RCC 7860 (cell line): ENCODE measurements at places on chromosomes 6 and 20.

DNA sequence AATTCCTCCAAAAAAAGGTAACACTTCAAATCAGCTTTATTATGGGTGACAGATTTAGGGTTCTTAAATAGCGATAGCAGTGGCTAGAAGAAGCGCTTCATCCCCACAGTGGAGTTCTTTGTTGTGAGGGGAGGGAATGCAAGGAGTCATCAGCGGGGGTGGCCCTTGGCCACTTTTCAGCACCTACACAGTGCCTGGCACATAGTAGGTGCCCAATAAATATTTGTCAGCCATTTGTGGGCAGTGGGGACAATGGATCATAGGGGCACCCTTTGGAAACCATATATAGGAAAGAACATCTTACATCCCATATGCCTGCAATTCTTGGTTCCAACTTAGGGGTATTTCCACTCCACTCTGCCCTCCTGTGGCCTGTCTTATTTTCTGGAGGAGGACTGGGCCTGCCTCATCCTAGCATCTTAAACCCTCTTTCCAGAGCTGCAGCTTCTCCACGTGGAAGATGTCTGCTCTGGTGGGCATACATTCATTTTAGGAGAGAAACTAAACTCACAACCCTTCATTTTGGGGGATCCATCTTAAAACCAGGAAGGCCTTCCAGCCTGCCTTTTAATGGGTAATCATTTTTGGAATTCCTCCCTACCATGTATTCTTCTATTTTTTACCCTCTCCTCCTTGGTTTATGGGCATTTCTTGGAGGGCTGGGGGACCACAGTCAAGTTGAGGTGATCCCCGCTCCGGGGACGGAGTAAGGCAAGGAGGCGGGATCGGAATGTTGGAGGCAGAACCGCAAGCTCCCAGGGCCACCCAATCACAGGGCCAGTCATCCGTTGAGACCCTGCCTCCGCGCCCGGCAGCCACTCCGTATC is 2.6 kb upstream of the GPSM3 start:
- DNase-seq, result peak; percentile 41

DNA sequence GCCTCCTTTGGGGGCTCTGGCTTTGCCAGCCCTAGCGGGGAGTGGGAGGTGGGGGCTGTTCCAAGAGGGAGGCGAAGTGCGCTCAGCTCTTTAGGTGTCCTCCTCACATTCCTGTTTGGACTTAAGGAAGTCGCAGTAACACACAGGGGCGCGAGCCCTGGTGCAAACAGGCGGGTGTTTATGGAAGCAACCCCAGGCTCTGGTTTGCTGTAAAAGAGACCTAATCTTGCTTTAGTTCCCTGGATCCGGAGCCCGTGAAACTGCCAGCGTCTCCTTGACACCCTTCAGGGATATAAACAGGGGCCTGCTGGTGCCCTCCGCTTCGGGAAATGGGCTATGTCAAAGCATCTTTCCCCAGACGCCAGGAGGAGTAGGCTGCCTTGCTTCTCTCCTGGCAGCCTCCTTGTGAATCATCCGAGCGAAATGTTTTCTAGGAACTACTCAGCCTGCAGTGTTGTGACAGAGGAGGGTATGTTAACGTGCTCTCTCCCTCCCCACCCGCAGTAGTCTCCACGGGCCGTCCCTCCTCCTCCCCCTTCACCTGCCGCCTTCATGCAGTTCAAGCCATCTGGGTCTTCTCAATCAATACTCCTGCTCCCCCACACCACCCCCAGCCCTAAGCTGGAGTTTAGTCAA is 168.0 kb upstream of the LRFN2 start:
- peak; percentile 46 for DNase-seq

DNA sequence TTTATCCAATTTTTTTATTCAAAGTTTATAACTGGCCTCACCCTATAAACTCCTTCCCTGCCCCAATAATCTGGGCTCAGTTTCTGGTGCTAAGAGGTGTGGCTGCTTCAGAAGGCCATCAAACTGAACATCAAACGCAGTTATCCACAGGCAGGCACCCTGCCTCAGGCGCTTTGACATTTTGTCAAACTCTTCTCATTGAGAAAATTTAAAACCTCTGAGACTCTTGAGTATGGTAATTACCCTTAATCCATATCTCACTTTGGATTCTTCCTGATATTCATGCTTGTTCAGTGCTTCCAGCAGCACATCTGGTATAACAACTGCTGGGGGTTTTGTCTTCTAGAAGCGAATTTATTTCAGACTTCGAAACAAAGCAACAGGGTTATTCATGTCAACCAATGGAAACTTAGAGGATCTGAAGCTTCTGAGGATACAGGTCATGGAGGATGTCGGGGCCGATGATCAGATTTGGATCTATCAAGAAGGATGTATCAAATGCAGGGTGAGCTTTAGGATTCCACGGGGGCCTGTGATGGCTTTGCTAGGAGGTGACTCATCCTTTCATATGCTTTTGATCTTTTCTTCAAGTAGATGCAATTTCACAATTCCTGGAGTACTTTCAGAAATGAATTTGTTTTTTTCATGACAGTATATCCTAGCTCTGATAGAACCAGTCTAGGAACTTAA is 68.2 kb downstream of the RTN4IP1 start:
- DNase-seq, result no peak

DNA sequence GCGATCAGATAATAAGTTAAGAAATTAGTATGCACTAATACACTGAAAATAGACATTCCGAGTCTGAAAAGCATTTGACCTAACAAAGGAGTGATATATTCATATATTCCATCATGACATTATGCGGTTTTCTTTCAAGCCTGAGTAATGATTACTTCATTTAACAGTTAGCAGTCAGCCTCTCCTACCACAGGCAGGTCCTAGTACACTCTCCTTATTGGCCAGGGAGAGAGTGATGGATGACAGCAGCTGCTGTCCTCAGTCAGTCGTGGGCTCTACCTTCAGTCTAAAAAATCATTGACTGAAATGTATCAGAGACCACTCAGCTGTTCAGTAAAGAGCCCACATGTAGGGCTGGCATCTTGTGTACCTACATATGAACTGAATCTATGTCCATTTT is 33.2 kb upstream of the VGLL2 start:
- peak; percentile 25 for DNase-seq

- no peak for DNase-seq
Observed at GRCh38 chr6:56947924-56948323, 7.0 kb upstream of the BEND6 start.

DNA sequence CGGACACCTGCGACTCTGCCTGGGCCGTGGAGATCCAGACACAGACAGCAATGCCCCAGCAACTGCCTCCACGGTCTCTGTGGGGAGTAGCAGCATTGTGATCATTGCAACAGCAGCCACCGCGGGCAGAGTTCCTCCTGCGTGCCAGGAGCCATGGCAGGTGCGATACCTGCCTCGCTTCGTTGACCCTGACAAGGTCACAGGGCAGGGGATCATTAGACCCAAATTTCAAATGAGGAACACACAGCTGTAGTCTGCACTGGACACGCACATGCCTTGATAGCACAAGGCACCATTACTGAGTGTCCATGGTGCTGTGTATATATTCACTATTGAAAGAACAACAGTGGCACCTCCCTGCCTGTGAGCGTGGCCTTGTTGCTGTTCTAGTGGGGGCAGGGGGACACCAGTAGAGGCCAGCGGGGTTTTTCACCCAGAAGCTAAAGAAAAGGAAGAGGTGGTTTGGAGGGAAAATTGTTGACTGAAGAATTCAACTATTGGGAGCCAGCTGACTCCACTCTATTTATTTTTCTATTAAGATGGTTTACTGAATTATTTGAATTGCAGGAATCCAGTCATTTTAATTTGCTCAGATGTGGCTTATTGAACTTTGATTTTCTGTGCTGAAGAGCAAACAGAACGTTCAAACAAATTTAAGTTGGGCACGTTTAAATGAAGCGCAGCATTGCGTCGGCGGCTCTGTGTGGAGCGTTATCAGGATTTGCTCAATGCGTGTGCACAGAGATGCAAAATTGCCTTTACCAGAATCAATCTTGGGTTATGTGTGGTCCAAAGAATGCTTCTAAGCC is 60.2 kb upstream of the RPS6KA2 start:
- no peak for DNase-seq
